Activated CD4-positive, alpha-beta T cell treated with anti-CD3 and anti-CD28 coated beads, Interleukin-2, amount 10 ng/mL, durations not matched to agents 7 days and 5 days (primary cell): ENCODE measurements at places on chromosomes 6 and 20. TPM values are rescaled to one million over a fixed set of nuclear protein-coding genes. Genes with fewer than 3 reads are reported as not detected.
A peak's percentile ranks its signal among the peaks of the same experiment; 100 is the strongest.

OPN5 gene
- total RNA-seq, result not detected

DNA sequence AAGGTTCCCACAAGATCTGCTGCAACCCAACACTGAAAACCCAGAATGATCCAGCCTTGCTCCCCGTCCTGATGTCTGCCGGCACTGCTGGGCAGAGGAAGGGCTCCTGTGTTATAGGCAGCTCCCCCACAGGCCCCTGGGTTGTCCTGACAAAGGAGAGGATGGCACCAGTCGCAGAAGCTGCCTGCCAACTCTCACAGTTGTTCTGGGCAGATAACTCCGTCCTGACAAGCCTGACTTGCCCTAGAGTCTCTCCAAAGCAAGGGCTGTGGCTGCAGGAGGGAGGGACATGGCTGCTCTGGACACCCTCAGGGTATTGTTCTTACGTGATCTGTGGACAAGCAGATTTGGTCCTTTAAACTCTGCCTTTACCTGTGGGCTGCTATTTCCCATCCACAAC lies 243.8 kb downstream of the CDH26 start:
- no peak for DNase-seq

DNA sequence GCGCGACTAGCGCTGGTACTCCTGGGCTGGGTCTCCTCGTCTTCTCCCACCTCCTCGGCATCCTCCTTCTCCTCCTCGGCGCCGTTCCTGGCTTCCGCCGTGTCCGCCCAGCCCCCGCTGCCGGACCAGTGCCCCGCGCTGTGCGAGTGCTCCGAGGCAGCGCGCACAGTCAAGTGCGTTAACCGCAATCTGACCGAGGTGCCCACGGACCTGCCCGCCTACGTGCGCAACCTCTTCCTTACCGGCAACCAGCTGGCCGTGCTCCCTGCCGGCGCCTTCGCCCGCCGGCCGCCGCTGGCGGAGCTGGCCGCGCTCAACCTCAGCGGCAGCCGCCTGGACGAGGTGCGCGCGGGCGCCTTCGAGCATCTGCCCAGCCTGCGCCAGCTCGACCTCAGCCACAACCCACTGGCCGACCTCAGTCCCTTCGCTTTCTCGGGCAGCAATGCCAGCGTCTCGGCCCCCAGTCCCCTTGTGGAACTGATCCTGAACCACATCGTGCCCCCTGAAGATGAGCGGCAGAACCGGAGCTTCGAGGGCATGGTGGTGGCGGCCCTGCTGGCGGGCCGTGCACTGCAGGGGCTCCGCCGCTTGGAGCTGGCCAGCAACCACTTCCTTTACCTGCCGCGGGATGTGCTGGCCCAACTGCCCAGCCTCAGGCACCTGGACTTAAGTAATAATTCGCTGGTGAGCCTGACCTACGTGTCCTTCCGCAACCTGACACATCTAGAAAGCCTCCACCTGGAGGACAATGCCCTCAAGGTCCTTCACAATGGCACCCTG lies 1.6 kb downstream of the TPBG start:
- DNase-seq, result no peak

PLAGL1 gene
- total RNA-seq, result 4.5 TPM

KIAA0408 gene
- 2.7 TPM for total RNA-seq

COL20A1 gene
- total RNA-seq, result not detected

DNA sequence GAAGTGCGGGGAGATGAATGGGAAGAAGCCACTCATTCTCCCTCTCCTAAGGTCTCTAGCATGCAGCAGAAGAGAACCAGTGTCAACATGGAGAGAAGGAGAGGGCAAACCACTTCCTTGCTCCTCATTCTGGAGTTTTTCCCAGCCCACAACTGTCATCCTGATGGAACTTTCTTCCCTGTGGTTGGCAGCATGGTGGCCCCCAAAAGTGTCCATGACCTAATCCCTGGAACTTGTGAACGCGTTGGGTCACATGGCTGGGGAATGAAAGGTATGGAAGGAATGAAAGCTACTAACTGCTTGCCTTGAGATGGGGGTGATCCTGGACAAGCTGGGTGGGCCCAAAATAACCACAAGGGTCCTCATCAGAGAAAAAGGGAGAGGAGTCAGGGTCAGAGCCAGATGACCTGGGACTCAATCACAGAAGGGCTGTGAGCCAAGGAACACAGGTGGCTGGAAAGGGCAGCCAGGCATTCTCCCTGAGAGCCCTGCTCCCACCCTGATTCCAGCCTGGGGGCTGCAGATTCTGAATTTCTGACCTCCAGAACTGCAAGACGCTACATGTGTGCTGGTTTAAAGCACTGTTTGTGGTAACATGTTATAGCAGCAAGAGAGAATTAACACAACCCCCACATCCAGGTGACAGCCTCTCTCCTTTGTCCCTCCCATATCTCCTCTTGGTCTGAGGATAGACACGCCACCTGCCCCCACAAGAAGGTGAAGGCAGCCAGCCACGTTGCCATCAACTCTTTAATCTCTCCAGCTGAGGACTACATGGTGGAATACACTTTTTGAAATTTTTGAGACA lies 63.2 kb downstream of the PYGB start:
- no peak for DNase-seq

DNA sequence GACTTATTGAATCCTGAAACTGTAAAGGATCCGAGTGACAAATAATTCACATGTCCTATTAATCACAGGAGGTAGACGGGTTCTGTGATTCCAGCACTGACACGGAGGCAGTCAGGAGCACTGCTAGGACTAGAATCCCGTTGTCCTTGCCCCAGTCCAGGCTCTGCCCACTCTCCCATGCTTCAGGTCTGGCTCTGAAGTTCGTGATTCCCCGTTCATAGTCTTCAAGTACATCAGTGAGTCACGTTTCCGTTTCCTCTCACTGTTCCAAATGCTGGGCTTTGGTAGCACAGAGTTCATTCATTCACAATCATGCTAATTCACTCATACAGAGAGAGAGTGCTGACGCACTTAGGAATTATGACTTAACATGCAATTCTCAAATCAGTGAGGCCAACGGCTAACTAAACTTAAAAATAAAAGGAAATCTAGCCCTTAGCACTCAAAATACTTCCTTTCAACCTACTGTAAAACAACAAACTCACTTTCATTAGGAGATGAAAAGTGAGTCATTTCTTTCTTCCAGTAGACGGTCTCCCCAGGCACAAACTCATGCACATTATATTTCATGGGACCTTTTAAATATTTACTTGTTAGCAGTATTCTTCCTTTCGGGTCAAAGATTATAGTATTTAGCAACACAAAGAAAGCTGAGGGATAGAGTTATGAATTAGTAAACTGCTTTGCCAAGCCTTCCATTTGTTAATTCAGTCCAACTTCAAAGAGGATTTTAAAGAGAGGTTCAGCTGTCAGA lies 94.0 kb upstream of the NHSL1 start:
- DNase-seq, result peak; percentile 28

DNA sequence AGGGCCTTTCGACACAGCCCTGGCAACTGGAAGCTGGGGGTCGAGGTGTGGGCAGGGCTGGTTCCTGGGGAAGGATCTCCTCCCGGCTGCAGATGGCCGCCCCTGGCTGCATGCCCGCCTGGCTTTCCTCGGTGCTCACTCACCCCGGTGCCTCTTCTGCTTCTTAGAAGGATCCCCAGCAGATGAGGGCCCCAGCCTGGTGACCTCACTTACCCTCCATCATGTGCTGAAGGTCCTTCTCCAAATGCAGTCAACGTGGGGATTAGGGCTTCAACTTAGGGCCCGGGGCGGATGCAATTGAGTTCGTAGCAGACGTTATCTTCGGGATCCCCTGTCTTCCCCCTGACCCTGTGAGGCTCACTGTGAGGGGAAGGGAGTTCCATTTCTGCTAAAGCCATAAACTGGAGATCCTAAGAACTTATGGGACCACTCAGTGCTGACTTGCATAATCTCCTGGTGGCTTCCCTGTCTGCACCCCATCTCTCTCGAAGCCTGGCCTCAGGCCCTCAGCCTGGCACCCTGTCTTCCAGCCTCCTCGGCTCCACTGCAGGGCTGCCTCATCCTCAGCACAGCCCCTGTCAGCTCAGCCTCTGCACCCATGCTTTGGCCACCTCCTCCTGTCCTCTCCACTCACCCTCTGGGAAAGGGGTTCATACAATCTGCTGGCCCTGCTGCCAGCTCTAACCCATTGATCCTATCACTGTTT lies 92.6 kb downstream of the THBS2 start:
- no peak for DNase-seq

GRCh38 chr6:149904661-149905370 lies 6.9 kb upstream of the RAET1E start:
- no peak for DNase-seq

DNA sequence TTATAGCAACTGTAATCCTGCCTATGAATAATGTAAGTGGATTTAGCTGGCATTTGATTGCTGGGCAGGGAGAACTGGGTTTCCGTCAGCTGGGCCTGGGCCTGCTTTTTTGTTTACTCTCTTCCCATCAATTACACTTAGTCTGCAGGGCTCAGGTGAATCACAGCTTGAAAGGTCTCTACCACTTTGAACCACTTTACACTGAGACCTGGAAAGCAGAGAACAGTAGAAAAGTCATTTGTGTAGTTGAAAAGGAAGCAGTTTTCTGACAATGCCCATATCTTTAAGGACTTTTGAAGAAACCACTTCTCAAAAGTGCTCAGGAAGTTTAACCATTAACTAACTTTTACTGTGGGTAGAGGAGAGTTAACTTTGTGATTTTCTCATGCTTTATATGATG lies 315.4 kb upstream of the SASH1 start:
- no peak for DNase-seq

- peak; percentile 56 for DNase-seq
Measured at GRCh38 chr6:27205375-27206278, 41.9 kb upstream of the PRSS16 start.

DNA sequence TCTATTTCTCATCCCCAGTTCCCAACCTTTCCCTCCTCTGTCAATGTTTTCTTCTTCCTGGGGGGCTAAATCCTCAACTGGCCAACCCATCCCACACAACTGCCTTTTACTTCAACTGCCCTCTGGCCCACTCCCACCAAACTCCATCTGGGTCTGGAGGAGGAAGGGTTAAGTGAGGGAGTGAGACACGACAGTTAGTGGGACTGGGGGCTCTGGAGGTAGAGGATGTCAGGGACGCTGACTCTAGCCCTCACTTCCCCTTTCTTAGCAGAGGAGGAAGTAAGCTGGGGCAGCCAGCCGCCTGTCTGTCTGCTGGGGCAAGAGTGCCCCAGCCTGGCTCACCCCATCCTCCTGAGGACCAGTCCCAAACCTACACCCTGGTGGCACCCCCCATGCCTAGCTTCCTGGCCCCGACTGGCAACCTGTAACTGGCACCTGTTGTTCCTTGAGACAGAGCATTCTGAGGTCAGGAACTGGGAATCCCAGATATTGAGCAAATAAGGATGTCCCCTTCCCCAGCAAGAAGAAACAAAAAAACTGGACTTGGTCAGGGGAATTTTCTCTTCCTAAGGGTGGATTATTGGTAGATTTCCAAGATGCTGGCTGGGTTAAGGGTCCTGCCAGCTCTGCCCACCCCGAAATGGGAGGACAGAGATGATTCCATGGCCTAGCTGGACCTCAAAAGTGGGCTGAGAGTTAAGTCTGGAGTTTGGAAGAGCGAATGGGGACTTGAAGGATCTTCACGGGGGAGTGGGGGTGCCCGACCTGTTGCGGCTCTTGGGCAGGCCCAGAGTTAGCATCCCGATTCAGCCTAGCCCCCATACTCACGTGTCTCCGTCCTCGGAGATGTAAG lies 971 bp downstream of the NFKBIE start:
- DNase-seq, result peak; percentile 45

NNAT gene
- total RNA-seq, result not detected

VARS1 gene
- total RNA-seq, result 85.0 TPM

DNA sequence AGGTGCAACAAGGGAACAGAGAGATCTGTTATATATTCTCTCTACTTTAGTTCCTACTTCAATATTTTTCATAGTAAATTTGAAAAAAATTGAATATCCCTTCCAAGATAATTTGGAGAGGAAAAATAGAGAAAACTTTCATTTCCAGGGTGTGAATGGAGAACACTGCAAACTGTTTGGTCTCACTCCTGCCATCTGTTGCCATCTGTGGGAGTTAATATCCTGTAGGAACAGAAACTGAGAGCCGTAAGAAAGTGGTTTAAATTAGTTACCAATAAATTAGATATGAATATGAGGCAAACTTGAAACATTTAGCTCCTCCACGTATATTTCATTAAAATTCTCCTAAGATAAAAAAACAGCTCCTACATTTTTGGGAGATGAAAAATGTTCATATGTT lies 4.2 kb downstream of the ZNF337 start:
- no peak for DNase-seq

DNA sequence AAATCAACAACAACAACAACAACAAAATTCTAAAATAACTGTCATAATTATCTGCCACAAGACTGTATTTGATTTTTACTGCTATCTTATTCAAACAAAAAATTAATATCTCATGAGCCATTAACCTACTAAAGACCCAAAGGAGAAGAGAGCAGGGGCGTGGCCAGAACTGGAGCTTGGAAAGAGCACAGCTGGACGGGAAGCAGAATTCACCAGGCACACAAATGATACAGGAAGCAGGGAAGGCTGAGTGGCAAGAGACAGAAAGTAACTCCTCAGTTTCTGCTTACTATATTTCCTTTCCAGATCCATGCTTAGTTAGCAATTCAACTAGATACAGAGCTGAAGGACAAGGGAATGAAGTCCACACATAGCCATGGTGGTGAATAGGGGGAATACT lies 54.4 kb downstream of the FKBP5 start:
- no peak for DNase-seq

DNA sequence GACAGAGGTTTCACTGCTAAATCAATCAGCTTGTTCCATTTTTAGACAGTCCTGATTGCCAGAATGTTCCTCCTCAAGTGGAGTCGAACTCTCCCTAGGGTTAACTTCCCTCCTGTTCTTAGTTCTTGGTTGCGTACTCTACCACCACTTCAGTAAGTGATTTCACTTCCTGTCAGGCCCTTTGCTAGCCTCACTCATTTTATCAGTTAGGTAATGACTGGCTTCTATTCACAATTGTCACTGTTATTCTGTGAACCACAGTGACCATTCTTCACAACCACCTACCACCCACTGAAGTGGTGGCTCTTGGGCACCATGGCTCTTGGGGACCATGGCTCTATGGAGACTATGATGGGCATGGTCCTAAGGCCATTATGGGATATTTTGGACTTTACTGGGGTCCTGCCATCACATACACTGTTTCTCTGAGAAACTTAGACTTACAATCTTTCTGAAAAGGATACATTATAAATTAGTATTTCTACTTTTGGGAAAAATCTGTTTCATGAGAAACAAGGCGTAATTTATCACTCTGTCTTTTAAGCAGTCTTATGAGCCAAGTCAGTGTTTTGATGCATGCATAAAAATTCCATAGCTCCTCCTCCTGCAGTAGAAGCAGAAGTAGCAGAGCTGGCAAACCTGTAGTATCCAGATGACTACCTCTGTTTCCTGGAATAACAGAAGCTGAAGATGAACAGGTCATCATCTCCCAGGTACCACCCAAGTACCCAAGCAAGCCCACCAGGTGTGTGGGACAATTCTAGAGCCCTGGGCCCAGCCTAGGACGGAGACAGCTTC lies 66.3 kb downstream of the ATXN1 start:
- DNase-seq, result no peak

DNA sequence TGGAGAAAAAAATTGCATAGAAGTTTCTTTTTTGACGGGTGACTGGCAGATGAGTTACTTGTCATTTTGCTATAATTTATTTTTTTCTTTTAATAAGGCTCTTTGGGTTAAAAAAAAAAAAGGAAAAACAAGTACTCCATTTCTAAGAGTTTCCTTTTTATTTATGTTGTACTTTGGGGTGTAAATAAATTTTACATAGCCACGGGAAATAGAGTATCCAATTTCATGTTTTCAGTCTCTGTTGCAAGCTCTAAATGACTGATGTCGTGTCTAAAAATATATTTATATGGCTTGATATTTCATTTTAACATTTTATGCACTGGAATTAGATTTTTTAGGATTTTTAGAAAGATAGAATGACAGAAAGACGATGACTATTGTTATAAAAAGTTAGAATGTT lies 3.4 kb downstream of the EYA4 start:
- no peak for DNase-seq
